ENCODE measurements at places on chromosomes 4 and X.

- no peak for DNase-seq
These were observed 637.6 kb upstream of the GNPDA2 start for GRCh38 chr4:45363931-45364330.

- no peak for DNase-seq
These were observed 812.2 kb upstream of the CT83 start for GRCh38 chrX:117274965-117275364.

- no peak for DNase-seq
These were observed 162.1 kb downstream of the SMIM20 start for GRCh38 chr4:26076000-26076587.

DNA sequence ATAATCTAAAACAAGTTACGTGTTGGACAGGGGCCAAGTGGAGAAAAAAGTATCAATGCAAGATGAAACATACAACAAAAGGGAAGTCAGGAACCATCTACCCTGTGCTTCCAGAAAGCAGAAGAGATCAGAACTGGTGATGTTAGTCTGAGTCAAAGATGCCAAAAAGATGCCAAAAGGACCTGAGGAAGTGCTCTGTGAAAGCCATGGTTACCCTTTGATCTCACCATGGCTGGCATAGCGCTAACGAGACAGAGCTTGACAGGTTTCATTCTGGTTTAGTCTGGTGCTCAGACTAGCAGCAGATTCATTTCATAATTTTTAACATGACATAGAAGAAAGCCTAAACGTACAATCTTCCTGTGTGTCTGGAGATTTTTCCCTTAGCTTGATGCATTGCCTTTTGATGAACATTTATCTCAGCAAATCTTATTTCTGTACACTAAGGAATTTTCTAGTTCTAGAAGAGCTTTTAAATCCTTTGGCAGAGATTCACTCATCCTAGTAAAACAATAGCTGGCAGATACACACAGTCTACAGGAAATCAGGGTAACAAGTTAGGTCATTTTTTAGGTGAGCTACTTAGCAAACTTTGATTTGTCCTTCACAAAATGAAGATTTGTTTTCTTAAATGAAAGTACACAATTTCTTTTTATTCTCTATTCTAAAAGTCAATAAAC, 87.7 kb downstream of the COL25A1 start:
- DNase-seq, result no peak

DNA sequence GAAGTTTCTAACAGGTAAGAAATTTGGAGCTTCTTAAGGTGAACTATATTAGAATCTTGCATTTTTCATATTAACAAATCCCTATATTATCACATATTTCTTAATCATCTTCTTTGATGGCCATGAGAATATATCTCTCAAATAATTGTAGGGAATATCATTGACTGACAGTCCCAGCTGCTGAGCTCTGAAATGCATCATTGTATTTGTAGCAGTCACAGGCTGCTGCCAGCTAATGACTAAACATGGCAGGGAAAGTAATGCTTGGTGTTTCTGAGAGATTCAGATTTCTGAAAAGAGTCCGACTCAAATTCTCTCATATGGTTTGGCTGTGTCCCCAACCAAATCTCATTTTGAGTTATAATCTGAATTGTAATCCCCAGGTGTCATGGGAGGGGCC, 171.9 kb downstream of the TRAM1L1 start:
- DNase-seq, result no peak

DNA sequence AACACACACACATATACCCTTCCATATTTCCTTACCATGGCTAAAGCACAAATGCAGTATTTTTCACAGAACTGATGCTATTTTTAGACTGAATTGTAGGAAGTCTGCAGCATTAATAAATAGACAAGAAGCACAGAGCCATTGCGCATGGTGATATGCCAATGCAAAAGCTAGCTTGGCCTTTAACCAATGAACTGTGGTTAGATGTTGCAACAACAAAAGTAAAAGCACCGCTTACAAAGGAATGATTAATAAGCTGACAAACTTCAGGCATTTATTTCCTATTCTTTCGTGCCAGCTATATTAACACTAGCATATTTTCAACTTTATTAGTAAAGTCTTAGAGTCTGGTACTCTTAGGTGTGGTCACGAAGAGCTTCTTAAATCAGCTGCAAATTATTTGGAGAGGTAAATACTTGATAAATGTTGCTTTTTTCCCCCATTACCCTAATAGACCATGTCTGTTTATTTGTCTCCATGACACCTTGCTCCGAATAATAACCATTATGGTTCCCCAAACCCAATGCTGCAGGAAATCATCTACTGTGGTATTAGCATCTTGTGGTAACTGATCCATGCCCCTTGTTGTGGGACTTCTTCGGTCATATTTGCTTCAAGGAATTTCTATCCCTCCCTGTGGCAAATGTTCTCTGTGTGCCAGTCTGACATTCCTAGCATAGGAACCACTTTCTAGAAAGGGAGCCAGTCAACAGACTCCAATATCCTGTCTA, 306.1 kb upstream of the TAPT1 start:
- no peak for DNase-seq

DNA sequence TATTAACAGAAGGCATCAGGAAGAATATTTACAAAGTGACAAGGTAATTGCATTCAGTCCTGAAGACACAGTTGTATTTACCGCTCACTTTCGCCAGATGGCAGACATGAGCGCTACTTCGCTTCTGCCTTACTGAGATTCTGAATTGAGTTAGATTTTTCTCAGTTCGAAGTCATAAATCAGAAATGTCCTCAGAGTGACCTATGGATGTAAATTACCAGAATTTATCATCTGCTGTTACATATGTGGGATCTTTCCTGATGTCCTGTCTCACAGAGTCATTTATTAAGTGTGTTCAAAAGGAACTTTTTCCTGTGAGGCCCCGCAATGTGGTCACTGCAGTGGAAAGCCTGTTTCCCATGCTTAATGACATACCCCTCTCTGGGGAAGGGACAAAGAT, 97.3 kb upstream of the DCLK2 start:
- no peak for DNase-seq

- DNase-seq, result no peak
These were observed 20.4 kb upstream of the TBC1D14 start for GRCh38 chr4:6889101-6889735.

DNA sequence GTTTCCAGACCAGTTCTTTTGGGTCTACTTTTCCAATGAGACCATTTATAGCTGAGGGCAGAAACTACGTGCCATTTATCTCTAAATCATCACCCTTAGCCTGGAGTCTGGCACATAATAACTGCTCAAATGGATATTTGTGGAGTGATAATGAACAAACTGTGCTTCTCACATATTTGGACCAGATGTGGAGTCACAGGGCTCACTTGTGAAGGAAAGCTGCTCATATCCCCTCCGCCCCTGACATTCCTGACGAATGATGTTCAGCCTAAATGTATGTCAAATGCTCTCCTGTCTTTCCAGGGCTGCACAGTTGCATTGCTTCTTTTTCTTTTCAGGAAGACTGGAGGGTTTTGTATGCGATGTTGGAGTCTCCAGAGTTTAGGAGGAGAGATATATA, 110.1 kb downstream of the GBA3 start:
- DNase-seq, result no peak

- DNase-seq, result no peak
These were observed 173.3 kb downstream of the VEGFC start for GRCh38 chr4:176619430-176619829.

DNA sequence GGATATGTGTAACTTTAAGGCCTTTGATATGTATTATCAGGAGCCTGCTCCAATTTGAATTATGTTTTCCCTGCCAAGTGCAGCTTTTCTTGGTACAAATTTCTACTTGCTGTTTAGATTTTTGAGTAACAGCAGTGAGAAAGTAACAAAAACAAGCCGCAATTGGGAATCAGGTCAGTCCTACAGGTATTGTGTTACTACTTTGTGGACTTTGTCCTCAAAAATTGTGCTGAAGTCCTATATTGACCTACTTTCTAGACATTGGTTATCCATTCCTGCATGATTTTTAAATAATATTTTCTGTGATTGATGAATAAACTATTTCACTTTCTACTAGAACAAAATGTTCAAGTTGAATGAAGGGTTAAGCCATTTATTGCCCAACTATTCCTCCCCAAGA, 5.7 kb downstream of the CDKN2AIP start:
- no peak for DNase-seq

DNA sequence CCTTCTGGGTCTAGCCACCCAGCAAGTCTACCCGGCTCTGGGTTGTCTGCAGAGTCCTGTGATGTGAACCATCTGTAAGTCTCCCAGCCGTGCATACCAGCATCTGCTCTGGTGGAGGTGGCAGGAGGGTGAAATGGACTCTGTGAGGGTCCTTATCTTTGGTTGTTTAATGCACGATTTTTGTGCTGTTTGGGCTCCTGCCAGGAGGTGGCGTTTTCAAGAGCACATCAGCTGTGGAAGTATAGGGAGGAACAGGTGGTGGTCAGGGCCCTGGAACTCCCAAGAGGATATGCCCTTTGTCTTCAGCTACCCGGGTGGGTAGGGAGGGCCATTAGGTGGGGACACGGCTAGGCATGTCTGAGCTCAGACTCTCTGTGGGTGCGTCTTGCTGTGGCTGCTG, 66.5 kb upstream of the ZFP42 start:
- no peak for DNase-seq
